Thyroid gland (tissue), 4 donors: ENCODE measurements at places on chromosomes 7 and 10. TPM values are rescaled to one million over a fixed set of nuclear protein-coding genes. Genes with fewer than 3 reads are reported as not detected.

Gene AKR1B15
- 1.2 TPM for total RNA-seq

DNA sequence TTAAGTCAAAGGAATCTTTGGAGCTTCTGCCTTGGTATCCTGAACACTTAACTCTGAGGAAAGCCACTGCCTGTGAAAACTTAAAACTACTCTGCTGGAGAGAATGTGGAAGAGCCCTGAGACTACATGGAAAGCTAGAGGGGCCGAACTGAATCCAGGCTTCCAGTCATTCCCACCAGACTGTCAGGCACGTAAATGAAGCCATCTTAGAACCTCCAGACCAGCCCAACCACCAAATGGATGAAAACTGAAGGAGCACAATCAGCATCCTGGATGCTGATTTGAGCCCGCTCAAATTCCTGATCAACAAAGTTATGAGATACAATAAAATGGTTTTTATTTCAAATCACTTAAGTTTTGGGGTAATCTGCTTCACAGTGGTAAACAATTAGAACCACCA, 30.8 kb downstream of the TNPO3 start:
- DNase-seq: no peak

Gene EPDR1
- total RNA-seq: 66.9 TPM

DNA sequence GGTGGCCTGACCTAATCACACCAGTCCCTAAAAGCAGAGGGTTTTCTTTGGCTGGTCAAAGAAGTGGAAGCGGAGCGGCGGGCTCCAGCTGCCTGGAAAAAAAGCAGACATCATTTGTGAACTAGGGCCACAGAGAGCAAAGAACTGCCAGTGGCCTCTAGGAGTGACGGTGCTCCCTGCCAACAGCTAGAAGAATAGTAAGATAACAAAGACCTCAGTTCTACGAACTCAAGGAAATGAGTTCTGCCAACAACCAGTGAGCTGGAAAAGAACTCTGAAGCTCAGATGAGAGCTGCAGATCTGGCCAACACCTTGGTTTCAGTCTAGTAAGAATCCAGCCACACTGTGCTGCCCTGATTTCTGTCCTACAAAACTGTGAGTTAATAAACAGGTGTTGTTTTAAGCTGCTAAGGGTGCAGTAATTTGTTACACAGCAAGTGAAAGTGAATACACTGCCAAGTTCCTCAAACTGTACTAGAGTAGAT, 178.0 kb downstream of the SRPK2 start:
- DNase-seq: peak; percentile 83

Gene CYP3A7
- not detected for total RNA-seq

DNA sequence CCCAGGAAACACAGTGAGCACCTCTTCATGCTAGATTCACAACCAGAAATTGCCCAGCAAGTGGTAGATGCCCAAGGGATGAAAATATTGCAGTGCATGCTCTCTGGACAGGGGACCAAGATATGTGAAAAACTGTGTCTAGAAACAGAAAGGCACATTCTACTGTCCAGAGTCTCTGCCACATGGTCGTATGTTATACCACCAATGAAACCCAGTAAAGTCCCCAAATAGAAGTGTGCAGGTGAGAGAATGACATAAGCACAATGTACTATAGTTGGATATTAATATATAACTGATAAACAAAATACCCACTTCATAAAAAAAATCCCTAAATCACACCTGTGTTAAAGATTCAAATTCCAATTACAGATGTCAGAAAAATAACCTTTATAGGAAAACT, 43.8 kb downstream of the RASGEF1A start:
- no peak for DNase-seq

- DNase-seq: no peak
Observed at GRCh38 chr10:115706488-115707076, 566.4 kb downstream of the GFRA1 start.

DNA sequence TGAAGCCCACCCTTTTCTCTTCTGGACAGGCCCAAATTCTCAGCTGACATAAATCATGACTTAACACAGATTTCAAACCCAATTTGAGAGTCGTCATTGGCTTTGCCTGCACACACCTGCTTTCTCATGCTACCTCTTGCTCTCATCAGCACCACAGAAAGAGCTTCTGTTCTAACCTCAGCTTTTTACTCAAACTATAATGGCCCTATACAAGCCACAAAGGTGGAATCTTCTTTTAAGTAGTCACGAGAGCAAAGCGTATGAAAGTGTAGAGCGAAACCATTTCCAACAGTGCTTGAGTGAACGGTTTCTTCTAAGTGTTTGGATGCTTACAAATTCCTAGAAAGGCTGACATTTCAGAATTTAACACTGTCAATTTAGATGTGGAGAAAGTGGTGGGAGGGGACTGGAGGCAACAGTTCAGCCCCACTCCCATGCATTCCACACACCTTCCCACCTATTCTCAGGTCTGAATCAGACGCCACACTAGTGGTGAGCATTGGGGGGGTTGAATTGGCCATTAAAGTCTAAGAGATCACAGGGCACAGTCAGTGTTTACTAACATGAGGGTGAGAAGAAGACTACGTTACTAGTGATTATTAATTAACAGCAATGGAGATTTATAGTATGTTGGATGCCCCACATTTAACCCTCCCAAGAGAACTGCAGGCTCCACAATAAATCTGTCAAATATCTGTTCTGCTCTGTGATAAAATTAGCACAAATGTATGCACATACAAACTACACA, 114.0 kb downstream of the PRKCQ start:
- no peak for DNase-seq

- DNase-seq: no peak
Observed at GRCh38 chr10:71188201-71188600, 24.2 kb upstream of the UNC5B start.

- no peak for DNase-seq
Observed at GRCh38 chr7:159096736-159097581, 47.7 kb downstream of the VIPR2 start.
